ENCODE measurements at places on chromosomes 7 and 10.

- no peak for DNase-seq
Measured at GRCh38 chr7:126398851-126399529, 853.8 kb downstream of the GRM8 start.

- no peak for DNase-seq
Measured at GRCh38 chr7:17787257-17787656, 153.0 kb downstream of the SNX13 start.

DNA sequence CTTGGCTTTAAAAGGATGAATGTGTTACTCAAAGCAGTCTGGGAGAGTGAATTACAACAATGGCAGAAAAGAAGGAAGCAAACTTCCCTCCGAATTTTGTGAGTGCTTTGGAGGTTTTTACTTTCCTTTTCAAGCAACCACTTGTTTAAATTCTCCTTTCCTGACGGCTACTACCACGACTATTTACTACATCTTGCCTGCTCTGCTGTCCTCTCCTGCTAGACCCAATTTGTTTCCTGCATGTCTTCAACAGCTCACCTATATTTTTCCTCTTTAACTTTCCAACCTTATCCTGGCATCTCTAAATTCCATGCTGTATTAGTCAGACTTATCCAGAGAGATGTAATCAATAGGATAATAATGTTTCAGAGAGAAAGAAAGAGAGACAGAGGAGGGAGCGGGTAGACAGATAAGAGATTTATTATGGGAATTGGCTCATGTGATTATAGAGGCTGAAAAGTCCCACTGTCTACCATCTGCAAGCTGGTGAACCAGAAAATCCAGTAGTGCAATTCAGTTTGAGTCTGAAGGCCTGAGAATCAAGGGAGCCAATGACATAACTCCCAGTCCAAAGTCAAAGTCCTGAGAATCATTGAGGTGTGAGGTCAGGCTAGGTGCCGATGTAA, 42.8 kb upstream of the SLC13A1 start:
- no peak for DNase-seq

DNA sequence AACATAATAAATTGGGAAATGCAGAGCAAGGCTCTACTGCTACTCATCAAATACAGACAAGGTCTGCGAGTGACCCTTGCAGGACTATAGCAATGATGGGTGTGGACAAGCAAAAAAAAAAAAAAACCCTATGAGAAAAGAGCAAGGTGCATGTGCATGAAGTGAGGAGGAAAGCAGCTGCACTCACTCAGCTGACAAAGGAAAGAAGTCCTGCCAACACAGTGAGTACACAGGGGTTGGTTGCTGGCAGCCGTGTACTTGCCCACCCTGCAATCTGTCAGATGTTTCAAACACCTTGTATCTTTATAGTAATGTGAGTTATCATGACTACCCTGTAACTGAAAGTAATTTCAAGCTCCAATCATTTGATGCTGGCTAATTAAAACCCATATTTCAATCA, 20.5 kb downstream of the CHCHD3 start:
- DNase-seq: no peak

GRCh38 chr7:127905021-127905420, 126.2 kb downstream of the LRRC4 start:
- DNase-seq: no peak

DNA sequence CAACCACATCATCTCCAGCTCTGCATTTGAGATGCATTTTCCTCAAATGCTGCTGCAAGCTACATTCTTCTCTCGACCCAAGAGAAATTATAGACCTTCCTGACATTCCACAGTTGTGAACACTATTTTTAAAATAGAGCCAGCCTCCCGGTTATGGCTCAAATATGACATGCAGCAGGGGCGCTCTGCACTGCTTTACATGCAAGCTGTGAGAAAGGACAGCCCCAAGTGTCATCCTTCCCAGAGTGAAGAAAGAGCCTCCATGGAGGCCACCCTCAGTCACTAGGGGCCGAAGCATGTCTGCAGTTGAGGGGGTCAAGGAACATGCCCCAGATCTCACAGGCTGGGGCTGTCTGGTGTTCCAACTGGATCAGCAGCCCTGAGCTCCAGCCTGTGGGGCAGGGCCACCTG, 63.9 kb upstream of the CHST15 start:
- no peak for DNase-seq

DNA sequence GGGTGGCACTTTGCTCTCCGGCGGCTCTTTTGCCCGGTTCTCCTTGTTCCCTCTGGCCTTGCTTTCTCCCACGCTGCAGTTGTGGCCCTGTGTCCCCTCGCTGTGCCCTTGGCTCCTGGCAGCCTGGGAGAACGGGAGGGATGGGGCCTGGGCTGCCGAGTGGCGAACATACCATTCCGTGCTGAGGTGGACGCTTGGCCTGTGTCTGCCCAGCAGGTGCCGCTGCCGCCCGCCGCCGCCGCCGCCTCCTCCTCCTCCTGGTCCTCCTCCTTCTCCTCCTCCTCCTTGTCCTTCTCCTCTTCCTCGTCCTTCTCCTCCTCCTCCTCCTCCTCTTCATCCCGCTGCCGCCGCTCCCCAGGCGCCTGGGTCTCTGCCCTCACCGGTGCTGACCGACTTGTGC, 36.0 kb downstream of the AGAP3 start:
- DNase-seq: no peak

DNA sequence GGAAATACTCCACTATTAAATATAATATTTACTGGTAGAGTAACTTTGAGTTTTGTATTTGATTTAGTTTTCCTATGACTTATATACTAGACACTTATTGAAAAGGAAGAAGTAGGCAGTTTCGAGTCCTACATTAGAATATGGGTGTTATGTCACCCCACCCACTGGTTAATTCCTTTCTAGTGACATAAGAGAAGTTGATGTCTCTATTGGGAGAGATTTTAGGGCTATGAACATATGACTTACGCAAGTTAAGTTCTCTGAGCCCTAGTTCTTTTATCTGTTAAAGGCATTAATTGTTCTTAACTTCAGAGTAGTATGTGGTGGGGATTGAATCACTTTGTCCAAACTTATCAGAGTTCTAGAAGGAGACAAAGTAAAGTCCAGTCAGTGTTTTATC, 30.5 kb downstream of the CPED1 start:
- no peak for DNase-seq

DNA sequence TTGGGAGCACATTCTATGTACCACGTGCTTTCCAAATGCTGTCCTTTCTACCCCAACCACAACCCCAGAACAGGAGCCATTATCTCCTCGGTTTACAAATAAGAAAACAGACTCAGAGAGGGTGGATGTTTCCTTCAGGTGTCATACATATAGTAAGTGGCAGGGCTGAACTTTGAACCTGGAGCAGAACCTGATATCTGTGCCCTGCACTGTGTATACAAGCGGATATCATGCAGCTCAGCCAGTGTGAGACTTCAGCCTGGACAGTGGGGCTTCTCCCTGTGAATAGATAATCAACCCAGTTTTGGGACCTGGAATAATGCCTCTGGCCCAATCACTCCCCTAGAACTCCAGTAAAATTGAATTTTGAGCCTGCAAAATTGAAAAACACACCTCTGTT, 341.1 kb downstream of the GRID1 start:
- no peak for DNase-seq

DNA sequence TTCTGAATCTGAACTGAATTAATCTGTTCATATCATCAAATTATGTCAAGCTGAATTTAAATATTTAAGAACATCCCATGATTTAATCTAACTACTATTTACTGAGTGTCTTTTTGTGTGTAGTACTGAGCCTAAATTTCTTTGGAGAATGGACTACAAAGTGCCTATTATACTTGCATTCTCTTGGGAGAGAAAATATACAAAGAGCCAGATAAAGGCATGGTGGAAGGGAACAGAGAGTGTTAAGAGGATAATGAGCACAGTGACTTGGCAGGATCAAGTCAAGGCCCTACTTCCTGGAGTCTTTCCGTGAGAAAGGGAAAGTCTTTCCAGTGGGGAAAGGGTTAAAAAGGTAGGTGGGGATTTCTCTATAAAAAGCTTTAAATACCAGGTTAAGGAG, 15.0 kb downstream of the TNKS2 start:
- no peak for DNase-seq

- DNase-seq: no peak
Measured at GRCh38 chr7:27147199-27148030, at the start of gene HOXA6. Gene HOXA6 (minus strand): TSS chr7:27147774. CDS start chr7:27147749, 25 bp downstream.

GRCh38 chr10:111392910-111393309, 316.1 kb downstream of the ADRA2A start:
- DNase-seq: no peak

DNA sequence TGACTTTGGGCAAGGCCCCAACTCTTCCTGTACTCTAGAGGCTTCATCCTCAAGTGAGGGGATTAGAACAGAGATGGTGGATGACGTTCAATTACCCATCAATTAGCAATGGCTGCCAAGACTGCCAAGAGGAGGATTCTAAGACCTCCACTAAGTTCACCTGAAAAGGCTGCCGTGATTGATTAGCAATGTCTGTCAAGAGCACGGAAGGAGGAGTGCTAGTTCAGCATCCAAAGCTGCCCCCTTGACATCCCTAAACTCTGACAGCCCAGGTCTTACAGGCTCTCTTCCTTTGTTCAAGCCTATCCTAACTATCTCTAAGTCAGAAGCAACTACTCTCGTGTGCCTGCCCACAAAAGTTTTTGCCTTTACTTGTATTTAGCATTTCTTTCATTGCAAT, 68.4 kb downstream of the FAM53B start:
- no peak for DNase-seq

DNA sequence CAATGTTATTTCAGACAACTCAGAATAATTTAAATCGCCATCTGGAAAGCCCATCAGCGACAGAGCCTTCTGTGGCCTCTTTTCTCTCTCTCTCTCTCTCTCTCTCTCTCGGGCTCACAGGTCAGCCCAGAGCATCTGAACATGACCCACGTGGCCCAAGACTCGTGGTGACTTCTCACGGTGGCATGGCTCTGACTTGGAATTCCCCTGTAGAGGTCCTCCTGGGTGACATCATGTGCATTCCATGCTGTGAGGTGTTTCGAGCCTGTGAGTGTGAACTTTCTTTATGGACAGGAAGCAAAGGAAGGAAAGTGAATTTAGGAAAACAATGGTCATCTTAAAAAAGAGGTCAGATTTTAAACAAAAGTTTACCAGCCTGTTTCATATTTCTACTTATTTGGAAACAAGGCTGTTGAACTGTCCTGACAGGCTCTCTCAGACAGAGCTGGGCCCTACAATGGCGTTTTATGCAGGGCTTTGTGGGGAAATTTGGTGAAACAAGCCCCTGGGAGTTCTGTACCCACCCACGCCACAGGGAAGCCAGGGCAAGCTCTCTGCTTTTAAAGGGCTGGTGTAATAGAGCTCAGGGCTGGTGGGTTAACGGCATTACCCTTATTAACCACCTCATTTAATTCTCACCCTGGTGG, 359.7 kb upstream of the ZNF32 start:
- no peak for DNase-seq

- no peak for DNase-seq
Measured at GRCh38 chr7:107130487-107131220, 38.1 kb upstream of the HBP1 start.

DNA sequence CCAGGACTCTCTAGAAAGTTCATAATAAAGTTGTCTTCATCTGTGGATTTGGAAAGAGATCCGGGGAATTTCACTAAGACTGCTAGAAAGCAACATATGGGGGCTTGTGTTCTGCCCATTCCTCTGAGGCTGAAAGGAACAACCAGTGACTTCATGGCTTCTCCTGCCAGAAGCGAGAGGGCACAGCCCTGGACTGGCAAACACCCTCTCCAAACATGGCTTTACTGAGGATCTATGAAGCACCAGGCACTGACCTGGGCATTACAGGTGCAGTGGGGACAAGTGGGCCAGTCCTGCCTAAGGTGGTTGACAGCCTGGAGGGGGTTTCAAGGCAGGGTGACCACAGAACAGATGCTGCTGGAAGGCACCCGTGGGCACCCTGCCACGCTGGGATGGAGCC, 185.8 kb upstream of the GPR26 start:
- DNase-seq: no peak

- DNase-seq: no peak
Measured at GRCh38 chr10:70693619-70694335, 21.5 kb downstream of the ADAMTS14 start.

GRCh38 chr7:35268953-35269352, 15.1 kb upstream of the TBX20 start:
- no peak for DNase-seq

DNA sequence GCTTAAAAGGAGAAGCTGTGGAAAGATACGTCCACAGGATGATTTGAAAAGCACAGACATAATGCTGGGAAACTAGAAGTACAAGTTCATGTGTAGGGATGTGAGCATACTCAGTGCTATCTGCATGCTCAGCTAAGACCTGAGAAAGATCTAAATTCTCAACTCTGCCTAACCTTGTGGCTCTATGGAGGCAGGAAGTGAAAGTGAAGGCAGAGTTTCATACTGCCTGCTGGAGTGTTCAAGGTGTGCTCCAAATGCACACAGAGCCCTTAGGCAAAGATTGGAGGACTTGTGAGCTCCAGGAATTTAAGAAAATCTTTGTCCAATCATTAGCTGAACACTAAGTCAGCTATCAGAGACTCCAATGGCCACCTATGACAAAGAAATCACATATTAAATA, 190.9 kb downstream of the RNLS start:
- DNase-seq: no peak

DNA sequence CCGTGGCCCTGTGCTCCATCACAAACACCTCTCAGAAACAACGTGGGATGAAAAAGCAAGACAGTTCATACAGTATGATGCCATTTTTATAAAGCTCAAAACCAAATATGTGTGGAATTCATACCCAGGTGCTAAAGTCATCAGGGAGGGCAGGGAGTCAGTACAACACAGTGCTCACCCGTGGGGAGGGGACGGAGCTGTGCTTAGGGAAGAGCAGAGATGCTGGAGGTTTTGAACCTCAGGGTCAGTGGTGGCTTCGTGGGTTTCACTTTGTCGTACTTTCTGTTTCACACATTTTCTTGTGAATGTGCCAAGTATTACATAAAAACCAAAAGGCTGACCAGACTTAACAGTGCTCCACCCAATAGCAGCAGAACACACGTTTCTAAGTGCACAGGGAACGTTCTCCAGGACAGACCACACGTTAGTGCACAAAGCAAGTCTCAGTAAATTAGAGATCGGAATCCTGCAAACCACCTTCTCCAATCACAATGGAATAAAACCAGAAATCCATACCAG, 21.2 kb downstream of the ZMIZ2 start:
- DNase-seq: no peak

DNA sequence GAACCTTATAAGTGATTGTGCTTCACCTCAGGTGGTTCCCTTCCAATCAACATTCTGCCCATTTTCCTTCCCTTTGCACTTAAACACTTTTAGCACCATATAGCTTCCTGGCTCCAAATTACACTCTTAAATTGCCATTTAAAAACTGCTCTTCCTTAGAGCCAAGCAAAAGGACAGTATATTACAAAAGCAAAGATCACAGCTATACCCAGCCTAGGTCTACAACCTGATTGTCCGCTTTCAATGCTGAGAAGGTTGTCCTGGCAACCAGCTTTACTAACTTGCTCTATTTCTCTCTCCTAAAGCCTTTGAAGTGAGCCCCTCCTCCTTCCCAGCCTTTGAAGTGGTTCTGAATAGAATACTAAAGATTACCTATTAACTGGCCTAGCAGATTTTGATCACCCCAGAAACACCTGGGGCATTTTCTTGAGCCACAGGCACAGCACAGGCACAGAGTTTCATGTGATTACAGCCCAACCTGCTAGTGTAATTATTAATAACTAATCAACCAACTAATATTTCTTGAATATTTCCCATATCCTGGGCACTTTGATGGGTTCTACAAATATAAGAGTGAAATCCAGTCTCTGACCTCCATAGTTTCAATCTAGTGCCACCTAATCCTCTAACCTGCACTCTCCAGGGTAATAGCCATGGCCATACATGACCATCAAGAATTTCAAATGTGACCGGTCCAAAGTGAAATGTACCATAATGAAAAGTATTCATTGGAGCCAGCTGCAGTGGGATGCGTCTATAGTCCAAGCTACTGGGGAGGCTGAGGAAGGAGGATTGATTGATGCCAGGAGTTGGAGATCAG, 63.6 kb upstream of the TRIM24 start:
- no peak for DNase-seq
